Heart left ventricle (tissue), 16 donors: ENCODE measurements at places on chromosomes 13 and 19. TPM values are rescaled to one million over a fixed set of nuclear protein-coding genes. Genes with fewer than 3 reads are reported as not detected.

The ZNF345 gene
- total RNA-seq, result 0.64 TPM

The CCDC169 gene
- 1.1 TPM for total RNA-seq

- DNase-seq, result no peak
- H3K27ac ChIP-seq, result no peak overlapping the region
- no peak overlapping the region for H3K4me3 ChIP-seq
- peaks cover 9% of the 10 kb centered on the region for H3K4me1 ChIP-seq
- H3K27me3 ChIP-seq, result peaks cover 41% of the 10 kb centered on the region
- no peaks in the 10 kb centered on the region for H3K36me3 ChIP-seq
Observed at GRCh38 chr13:98749501-98749900, 3.0 kb downstream of the SLC15A1 start.

- peaks cover 31% of the 10 kb centered on the region for H3K36me3 ChIP-seq
- DNase-seq, result peak; percentile 70
- peaks cover 90% of the 10 kb centered on the region for H3K4me1 ChIP-seq
- H3K27me3 ChIP-seq, result no peaks in the 10 kb centered on the region
Observed at GRCh38 chr19:38693380-38694223, 46.2 kb downstream of the ACTN4 start.

- H3K36me3 ChIP-seq, result no peaks in the 10 kb centered on the region
- H3K4me1 ChIP-seq, result no peaks in the 10 kb centered on the region
- H3K27me3 ChIP-seq, result no peaks in the 10 kb centered on the region
- no peak for DNase-seq
- no peak overlapping the region for H3K4me3 ChIP-seq
Observed at GRCh38 chr13:29753618-29754472, 96.6 kb downstream of the UBL3 start.

- no peaks in the 10 kb centered on the region for H3K27me3 ChIP-seq
- DNase-seq, result no peak
- H3K27ac ChIP-seq, result no peak overlapping the region
Observed at GRCh38 chr19:50046649-50047503, 21.1 kb downstream of the ZNF473 start.

- no peaks in the 10 kb centered on the region for H3K27me3 ChIP-seq
- no peaks in the 10 kb centered on the region for H3K36me3 ChIP-seq
- DNase-seq, result no peak
- H3K4me1 ChIP-seq, result no peaks in the 10 kb centered on the region
- no peak overlapping the region for H3K4me3 ChIP-seq
Observed at GRCh38 chr19:6967967-6968366, 53.3 kb downstream of the MBD3L2B start.

GRCh38 chr19:38718747-38719543, 25.3 kb downstream of the CAPN12 start:
- peaks cover 99% of the 10 kb centered on the region for H3K36me3 ChIP-seq
- no peaks in the 10 kb centered on the region for H3K27me3 ChIP-seq
- no peak overlapping the region for H3K4me3 ChIP-seq
- H3K4me1 ChIP-seq, result peaks cover 96% of the 10 kb centered on the region
